Panc1 (cell line): ENCODE measurements at places on chromosomes 7 and 10. TPM values are rescaled to one million over a fixed set of nuclear protein-coding genes. Genes with fewer than 3 reads are reported as not detected.

Gene NPFFR1
- total RNA-seq, result 0.05 TPM

DNA sequence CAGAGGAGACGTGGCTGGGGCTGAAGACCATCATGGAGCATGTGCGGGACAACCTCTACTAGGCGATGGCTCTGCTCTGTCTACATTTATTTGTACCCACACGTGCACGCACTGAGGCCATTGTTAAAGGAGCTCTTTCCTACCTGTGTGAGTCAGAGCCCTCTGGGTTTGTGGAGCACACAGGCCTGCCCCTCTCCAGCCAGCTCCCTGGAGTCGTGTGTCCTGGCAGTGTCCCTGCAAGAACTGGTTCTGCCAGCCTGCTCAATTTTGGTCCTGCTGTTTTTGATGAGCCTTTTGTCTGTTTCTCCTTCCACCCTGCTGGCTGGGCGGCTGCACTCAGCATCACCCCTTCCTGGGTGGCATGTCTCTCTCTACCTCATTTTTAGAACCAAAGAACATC lies 22.0 kb upstream of the CPA5 start:
- H3K4me3 ChIP-seq, result no peak overlapping the region
- H3K27ac ChIP-seq, result no peak overlapping the region
- no peaks in the 10 kb centered on the region for H3K27me3 ChIP-seq
- H3K36me3 ChIP-seq, result no peaks in the 10 kb centered on the region

DNA sequence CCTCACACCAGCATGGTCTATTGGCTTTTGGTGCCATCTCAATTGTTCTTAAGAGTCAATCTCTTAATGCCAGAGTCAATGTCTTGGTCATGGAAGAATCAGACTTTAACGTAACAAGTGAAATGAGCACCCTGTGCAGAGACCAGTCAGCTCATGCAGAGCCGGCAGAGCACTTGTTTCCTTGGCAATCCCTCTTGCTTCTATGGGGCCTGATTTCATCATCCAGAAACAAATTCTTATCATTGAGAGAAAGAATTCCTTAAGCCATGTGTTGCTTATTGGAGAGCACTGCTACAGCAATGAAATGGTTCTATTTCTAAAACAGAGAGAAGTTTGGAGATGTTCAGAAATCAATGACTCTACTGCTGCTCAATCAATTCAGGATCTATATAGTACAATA lies 212.8 kb downstream of the IPMK start:
- DNase-seq, result no peak
- H3K4me1 ChIP-seq, result no peaks in the 10 kb centered on the region
- no peaks in the 10 kb centered on the region for H3K36me3 ChIP-seq
- no peak overlapping the region for H3K4me3 ChIP-seq
- H3K27me3 ChIP-seq, result no peaks in the 10 kb centered on the region

GRCh38 chr10:89327803-89328441 lies at the start of gene IFIT3:
IFIT3 (plus strand) TSS chr10:89327997; CDS start chr10:89328074, 77 bp downstream.
- peak; percentile 64 for DNase-seq
- no peaks in the 10 kb centered on the region for H3K27me3 ChIP-seq
- peak within 1 kb of the TSS; percentile 97 for H3K27ac ChIP-seq

DNA sequence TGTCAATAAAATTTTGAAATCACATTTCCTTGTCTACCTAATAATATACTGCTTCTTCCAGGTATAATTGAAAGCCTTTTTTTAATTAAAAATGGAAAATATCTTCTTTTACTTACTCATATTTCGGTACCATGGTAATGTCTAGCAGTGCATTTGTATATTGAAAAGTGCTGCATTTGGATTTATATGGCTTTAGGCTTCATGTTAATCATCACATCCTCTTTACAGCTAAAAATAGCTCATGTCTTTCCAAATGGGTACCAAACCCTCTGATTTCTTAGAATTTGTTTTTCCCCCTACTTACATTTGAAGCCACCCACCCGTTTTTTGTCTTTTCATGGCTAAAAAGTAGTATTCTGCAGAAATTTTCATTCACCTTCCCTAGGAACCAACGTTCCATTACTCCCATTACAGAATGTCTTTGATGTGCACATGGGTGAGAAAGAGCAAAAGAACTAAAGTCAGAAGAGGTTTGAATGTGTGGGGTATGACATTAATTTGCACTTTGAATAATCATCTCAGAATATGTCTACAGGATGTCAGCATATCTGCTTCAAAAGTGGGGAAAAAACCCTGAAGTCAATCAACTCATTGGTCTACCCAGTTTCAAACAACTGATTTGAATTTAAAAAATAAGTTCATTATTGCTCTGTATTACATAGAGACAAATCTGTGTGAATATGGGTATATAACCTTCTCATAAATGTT lies 935.9 kb downstream of the GATA3 start:
- H3K4me3 ChIP-seq, result no peak overlapping the region
- no peaks in the 10 kb centered on the region for H3K36me3 ChIP-seq
- H3K27me3 ChIP-seq, result no peaks in the 10 kb centered on the region
- no peak overlapping the region for H3K27ac ChIP-seq
- no peaks in the 10 kb centered on the region for H3K4me1 ChIP-seq
